NCI-H1092 (cell line): ENCODE measurements at places on chromosomes 3 and 15.

DNA sequence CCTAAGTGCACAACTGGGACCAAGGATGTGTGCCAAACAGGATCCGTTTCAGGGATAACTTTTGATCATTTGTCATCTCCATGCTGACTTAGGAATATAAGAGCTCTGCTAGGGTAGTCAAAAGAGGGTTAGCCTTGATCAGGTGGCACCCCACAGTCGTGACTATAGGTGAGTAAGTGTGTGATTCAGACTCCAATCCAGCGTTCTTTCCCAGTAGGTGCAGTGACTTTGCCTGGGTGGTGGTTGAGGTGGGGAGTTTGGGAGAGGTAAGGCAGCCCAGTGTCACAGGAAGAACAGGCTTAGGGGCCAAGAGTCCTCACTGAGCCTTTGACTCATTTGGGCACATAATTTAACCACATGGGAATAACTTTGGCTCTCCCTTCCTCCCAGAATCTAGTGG is 51.0 kb downstream of the CHDH start:
- DNase-seq: no peak

- no peak for DNase-seq
Observed at GRCh38 chr3:194327218-194328052, 23.7 kb downstream of the CPN2 start.

DNA sequence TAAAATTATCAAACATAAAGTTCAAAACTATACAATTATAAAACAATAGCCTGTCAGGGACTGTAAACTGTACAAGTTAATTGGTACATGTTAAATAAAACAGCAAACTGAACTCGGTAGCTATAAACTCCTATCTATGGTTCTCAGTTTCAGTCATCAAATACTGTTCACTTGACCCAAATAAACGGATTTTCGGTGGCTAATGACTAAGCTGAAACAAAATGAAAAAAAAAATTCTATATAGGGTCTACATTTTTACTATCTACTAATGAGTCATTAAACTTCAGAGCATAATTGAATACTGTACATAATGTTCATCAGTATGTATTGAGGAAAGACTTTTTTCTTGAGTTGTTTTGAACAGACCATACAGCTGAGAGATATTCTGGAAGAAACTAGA is 6.6 kb downstream of the PROK2 start:
- no peak for DNase-seq

DNA sequence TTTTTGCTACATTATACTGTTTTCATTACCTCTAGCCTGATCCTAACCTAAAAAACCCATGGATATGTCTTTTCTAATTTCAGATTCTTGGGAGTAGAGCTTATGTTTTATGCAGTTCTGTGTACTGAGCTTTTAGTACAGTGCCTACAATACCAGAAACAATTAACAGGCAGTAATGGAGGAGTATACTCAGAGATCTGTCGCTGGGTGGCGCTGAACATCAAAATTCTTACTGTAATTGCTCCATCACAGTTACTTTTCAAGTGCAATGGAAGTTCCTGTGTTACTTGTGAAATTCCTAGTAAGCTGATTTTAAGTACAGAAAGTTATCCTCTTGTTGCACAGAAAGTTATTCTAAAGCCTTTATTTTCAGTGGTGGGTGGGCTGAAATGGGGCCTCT is 66.9 kb downstream of the RNF13 start:
- no peak for DNase-seq

- no peak for DNase-seq
Observed at GRCh38 chr15:76730262-76730661, 174.9 kb downstream of the SCAPER start.

DNA sequence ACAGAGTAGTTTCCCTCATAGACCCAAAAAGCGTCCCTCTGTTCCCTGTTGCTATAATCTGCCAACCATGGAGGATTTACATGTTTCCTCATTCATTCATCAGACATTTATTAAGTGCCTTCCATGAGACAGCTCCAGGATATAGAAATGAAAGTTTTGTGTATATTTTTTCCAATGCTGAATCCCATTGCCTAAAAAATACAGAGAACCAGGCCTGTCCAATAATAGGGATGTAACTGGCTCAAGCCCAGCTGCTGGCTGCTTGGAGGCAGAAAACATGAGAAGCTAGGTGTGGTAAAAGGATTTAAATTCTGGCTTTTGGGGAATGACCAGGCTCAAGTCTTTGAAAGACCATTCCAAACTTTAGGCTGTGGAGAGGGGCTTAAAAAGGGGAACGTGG is 41.5 kb downstream of the RARB start:
- DNase-seq: no peak

GRCh38 chr3:82281205-82281604 is 519.8 kb upstream of the GBE1 start:
- DNase-seq: no peak

- no peak for DNase-seq
Observed at GRCh38 chr3:16382845-16383244, 117.8 kb downstream of the OXNAD1 start.

GRCh38 chr15:39976291-39977274 is 42.7 kb downstream of the EIF2AK4 start:
- peak; percentile 25 for DNase-seq

GRCh38 chr3:123722456-123722855 is 137.6 kb upstream of the HACD2 start:
- no peak for DNase-seq

DNA sequence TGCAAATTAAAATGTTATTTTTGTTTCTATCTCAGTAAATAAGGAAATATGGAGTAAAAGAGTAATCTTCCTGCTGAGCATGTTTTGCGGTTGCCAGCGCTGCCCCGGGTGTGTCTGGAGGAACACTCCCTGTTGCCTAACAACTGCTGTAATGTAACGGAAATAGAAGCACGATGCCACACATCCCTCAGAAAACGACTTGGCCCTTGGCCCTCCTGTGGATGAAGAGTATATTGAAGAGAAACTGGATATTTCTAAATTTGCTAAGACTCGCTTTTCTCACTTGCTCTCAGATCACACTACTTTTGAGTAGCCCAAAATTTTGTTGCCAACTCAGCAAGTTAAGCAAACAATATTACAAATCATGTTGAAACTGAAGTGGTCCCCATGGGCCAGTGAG is 18.9 kb downstream of the CX3CR1 start:
- no peak for DNase-seq

- DNase-seq: no peak
Observed at GRCh38 chr3:56269755-56270535, 198.3 kb downstream of the ERC2 start.

GRCh38 chr15:63899193-63899592 is 65.4 kb upstream of the HERC1 start:
- no peak for DNase-seq

- DNase-seq: no peak
Observed at GRCh38 chr3:169008776-169009358, 654.6 kb downstream of the MECOM start.

- DNase-seq: no peak
Observed at GRCh38 chr15:40416056-40416455, 10.5 kb downstream of the IVD start.

GRCh38 chr15:70240082-70240481 is 142.4 kb upstream of the TLE3 start:
- no peak for DNase-seq

DNA sequence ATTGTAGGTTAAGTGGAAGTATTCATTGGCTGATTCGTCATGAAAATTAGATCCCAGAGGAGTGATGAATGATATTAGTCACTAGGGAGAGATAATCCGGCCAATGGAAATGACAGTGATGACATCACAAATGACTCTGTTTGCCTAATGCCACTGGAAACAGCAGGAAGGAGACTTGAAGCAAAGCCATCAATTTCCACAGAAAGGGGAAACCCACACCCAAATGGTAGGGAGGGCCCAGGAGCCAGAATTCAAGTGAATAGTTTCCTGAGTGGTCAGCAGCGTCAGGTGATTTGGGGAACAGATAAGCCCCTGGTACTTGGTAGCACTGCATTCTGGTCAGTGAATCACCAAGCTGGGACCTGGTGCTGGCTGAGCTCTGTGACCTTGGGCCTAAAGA is 3.3 kb upstream of the ADAMTS9 start:
- no peak for DNase-seq

DNA sequence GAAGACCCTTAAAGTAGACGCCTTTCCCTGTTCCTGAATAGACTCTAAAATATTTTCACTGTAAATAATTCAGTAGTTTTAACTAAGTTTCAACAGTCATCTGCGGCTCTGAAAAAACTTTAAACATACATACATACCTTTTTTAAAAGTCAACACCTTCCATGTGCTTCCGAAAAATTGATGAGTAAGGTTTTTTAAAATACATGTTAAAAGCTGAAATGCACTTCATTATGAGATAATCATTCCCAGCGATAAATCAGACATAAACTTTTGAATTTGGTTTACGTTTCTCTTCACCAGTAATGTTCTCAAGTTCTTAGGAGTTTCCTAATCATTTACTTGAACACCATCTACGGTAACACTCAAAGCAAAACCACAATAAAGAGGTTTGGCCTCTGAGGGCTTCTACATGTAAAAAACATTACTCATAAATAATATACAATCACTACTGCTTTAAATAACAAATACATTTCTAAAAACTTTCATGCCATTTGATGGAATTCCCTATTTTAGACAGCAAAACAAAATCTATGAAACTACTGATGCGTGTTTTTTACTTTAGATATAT is 403.5 kb downstream of the SHQ1 start:
- DNase-seq: no peak

DNA sequence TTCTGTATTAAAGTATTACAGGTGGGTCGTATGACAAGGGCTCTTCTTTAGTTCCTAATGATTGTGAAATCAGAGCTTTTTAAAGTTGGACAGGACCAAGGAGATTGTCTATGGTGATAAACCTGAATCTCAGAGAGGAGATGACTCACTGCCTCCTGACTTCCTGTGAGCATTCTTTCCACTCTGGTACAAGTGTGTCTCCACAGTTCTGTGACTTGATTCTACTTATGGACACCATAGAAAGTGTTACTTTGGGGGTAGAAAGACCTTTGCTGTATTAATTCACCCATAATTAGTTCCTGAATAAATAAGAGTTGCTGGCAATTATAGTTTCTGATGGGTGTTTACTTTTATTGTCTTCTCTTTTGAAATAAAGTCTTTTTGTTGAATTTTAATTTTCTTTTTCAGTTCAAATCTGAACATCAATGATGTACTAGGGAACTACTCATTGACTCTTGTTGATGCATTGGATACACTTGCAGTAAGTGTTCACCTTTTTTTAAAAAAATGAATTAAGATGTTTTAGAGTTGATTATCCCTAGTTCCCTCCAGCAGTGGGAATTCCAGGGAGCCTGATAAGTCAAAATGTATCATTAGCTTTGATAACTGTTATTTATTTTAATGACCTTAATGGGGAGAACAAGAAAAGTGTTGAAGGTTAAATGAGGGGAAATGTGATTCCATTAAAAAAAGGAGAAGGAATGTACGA is 7.4 kb downstream of the EDEM1 start:
- no peak for DNase-seq

DNA sequence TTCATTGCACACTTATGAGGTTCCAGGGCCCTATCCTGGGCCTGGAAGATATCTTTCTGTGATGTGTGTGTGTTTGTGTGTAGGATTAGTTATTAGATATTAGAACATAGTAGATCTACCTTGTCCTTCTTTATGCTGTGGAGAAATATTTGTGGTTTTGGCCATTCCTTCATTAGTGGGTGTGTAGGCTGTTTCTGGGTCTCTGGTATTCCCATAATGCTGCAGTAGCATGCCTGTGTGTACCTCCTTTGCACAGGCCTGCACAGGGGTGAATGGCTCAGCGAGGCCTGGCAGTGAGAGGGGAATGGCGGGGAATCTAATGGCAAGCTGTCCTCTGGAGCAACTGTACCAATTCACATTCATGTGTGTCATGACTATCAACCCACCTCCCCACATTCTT is 125.8 kb upstream of the MRPS22 start:
- DNase-seq: no peak

- no peak for DNase-seq
Observed at GRCh38 chr3:28376424-28376823, 27.8 kb upstream of the AZI2 start.

DNA sequence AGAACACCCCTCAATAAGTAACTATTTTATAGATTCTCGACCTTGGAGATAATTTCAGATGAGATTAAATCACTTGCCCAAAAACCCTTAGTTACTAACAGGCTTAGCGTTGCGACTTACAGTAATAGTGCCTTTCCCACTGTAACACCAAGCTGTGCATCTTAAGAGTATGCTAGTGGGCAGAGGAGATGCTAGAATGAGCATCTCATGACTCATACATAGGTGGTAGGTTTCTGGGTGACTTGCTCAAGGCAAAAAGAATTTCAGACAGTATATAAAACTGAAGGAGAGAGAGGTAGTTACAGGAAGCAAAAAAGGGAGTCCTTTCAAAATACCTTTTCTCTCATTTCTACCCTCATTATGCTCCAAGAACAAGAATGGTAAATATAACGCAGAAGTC is 3.9 kb downstream of the KATNBL1 start:
- no peak for DNase-seq

DNA sequence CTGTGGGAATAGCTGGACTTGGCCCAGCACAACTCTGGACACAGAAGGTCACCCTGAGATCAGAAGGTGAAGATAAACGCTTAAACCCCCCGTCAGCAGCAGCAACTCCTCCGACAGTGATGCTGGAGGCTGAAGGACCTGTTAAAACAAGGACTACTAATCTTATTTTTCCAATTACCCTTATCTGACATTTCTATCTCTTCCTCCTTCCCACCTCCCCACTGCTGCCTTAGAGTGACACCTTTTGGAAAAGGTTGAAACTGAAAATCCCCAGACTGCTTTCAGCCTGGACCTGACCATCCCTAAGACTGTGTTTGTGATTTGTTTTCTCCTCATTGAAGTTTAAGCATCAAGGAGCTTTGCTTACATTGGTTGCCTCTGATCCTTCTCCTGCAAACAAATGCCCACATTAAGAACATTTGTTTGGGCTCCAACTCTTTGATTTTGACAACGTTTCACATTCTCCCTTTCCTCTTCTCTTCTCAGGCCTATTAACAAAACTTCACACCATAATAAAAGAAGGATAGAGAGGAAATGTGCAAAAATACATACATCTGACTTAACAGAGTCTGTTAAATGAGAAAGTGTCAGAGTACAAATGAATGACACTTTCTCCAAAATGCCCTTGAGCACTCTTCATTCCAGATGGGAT is 410.6 kb upstream of the WNT5A start:
- no peak for DNase-seq

- no peak for DNase-seq
Observed at GRCh38 chr3:88640581-88640980, 466.8 kb upstream of the EPHA3 start.
